ENCODE measurements at places on chromosomes 4 and X.

DNA sequence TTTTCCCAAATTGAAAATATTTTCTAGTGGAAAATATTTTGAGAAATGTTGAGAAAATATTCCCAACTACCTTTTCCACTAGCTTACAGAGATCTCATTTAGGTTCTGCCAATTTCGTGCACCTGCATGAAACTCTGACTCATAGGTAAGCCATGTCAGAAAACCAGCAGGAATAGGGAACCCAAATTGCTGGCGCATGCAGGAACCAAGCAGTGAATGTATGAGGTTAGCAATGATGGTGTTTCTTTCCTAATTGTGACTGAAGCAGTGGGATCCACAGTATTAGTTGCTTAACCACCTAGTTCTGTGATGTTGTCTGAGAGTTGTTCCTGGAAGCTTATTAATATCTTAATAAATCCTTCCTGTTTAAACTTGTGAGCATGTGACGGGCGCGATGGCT, 381.0 kb upstream of the TRAM1L1 start:
- DNase-seq, result no peak

- DNase-seq, result no peak
Measured at GRCh38 chrX:130902446-130902782, 595 bp downstream of the ENOX2 start.

DNA sequence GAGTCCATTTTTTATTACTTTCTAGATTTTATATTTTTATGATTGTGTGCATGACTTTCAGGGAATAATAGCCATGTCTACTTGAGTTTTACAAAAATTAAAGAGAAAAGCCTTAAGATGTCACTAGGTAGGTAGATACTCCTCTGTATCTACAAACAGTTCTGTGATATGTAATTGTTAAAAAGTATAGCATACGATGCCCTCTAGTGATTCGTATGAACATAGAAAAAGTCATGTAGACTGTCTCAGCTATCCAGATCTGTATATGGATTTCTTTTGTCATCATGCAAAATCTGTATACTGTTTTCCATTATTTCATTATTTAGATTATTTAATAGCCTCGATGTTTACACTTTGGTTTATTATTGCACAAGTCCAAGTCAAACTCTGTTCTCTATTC, 856.6 kb downstream of the CENPC start:
- no peak for DNase-seq

DNA sequence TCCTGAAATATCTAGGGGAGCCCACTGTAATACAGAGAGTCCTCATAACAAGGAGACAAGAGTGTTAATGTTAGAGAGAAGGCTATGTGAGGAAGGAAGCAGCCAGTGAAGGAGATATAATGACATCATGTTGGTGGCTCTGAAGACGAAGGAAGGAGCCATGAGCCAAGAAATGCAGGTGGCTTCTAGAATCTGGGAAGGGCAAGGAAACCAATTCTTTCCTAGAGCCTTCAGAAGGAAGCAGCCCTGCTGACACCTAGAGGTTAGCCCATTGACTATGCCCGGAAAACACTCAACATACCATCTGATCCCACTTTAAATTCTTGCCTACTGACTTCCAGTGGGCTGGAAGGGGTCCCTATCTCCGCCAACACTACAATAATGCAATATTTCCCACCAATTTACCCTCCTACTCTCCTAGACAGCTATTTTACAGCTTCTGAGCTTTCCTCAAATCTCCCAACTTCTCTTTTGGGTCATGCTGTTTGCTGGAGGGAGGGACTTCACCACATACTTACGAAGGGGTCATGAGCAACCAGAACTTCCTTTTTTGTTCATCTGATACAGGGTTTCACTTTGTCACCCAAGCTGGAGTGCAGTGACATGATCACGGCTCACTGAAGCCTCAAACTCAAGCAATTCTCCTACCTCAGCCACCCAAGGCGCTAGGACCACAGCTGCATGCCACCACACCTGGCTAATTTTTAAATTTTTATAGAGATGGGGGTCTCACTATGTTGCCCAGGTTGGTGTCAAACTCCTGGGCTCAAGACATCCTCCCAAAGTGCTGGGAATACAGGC, 25.2 kb upstream of the G3BP2 start:
- no peak for DNase-seq

Measured in type B pancreatic cell (in vitro differentiated cells).